ENCODE measurements at places on chromosomes 1 and 21.

DNA sequence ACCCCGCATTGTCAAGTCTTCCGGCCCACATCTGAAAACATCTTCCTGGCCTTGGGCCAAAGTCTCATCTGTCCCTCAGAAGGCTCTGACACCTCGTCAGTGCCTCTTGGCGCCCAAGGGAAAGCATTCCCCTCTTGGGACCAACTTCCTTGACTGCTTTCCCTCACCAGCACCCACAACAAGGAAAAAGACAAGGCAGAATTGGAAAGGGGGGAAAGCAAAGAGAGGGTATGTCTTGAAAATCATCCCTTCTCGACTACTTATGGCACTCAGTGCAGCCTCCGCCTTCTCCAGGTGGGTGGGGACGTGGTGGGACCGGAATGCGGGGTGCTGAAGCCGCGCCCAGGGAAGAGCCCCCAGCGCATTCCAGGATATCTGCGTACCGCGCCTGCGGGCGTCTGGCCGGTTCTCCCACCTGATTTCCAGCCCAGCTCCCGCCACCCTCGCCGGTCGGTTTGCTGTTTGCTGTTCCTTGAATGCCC lies 554 bp upstream of the SLC39A1 start:
- no peak for DNase-seq

DNA sequence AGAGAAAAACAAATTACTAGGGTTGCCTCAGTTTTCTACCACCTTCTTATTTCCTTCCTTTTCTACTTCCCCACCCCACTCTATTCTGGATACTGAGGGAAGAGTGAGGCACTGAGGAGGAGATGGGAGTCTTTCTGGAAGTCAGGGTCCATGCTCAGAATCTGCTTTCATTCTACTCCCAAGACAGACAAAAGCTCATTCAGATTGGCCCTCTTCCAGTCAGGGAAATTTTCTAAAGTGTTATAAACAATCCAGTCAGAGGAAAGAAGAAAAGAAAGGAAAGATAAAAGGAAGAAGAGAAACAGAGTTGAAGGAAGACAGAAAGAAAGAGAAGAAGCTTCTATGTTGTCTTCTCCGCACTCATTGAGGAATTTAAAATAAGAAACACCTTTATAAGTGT lies 228.6 kb downstream of the COP1 start:
- no peak for DNase-seq

GRCh38 chr1:56644919-56645676 lies at the start of gene PRKAA2:
Gene PRKAA2, plus strand, starts transcription at chr1:56645314. Its CDS starts 74 bp downstream, at chr1:56645388.
- DNase-seq = no peak

GRCh38 chr1:5403935-5404334 lies 588.3 kb downstream of the NPHP4 start:
- no peak for DNase-seq

DNA sequence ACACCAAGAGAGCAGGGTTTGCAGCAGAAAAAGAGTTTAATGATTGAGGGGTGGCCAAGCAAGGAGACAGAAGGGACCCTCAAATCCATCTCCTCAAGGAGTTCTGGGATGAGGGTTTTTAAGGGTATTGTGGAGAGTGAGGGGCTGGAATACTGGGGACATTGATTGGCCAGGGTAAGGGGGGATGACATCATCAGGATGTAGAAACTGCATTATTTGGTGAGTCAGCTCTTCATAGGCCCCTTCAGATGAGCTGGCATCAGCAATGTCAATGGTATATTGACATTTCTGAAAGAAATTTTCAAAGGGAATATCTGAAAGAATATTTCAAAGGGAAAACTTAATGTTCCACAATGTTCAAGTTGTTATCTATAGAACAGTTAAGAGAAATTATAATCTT lies 168.1 kb upstream of the SNX7 start:
- no peak for DNase-seq

- DNase-seq = no peak
These were observed 185.1 kb upstream of the CAMK1G start for GRCh38 chr1:209398313-209398991.

GRCh38 chr21:17195976-17196375 lies 316.9 kb upstream of the CXADR start:
- DNase-seq = no peak

DNA sequence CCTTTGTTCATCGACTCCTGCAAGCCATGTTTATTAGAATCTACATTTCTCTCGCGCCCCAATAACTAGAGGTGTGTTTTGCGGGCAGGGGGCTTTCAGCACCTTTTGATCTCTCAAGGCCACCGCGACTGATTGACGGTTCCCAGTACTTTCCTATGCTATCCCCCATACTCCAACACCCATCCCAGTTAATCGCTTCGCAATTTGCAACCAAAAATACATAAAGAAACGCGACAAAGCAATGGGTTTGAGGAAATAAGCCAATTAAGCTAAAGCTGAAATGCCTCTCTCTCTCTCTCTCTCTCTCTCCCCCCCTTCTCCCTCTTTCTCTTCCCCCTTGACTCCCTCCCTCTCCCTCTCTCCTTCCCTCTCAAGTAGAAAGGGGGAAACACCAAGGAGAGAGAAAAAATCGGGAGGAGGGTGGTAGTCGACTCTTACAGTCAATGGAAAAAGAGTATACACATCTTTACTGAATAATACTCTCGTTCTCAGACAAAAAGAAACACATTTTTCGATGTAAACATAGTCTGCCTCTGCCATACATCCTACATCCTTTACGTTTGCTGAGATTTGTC lies 128.0 kb upstream of the DPYD start:
- no peak for DNase-seq

DNA sequence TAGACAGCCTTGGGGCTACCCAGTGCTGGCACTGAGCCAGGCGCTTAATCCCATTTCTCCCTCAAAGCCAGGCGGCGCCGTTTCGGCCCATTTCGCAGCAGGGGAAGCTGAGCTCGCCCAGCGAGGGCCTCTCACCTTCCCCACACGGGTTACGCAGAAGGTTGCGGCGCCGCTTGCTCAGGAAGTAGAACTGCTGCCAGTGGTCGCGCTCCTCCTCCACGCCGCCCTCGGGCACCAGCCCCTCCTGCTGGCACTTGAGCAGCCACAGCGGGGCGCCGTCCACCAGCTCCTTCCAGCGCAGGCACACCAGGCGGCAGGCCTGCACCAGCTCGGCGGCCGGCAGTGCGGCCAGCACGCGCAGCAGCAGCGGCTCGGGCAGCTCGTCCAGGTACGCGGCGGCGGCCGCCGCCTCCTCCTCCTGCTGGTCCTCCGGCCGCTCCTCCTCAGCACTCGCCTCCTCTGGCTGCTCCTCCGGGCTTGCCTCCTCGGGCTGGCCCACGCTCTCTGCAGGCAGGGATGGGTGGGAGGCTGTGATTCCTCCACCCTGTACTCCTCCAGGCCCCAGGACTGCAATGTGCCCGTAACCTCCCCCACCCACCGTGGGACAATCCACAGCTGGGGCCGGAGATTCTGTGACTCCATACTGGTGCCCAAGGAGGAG lies 3.8 kb downstream of the FBXO2 start:
- DNase-seq = peak; percentile 71

DNA sequence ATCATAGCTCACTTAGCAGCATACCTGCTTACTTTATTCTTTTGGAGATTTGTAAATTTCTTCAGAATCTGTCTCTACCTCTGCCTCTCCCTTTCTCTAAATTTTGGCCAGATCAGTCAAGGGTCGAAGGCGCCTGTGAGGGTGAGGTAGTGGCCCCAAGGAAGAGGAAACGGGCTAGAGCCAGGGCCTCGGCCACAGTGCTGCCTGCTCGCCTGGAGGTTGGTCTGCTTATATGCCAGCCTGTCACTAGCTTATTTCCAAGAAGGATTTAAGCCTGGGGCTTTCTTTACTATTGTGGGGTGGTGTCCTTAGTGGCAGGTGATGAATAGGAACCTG lies 19.6 kb downstream of the PEX14 start:
- no peak for DNase-seq

Measured in stimulated activated CD4-positive, alpha-beta T cell treated with anti-CD3 and anti-CD28 coated beads, Interleukin-12 subunit alpha, Interleukin-12 subunit beta, amount 100 ng/mL, for 48 hours (primary cell).